Small intestine (tissue), 16 donors: ENCODE measurements at places on chromosomes 4 and X. TPM values are rescaled to one million over a fixed set of nuclear protein-coding genes. Genes with fewer than 3 reads are reported as not detected.

DNA sequence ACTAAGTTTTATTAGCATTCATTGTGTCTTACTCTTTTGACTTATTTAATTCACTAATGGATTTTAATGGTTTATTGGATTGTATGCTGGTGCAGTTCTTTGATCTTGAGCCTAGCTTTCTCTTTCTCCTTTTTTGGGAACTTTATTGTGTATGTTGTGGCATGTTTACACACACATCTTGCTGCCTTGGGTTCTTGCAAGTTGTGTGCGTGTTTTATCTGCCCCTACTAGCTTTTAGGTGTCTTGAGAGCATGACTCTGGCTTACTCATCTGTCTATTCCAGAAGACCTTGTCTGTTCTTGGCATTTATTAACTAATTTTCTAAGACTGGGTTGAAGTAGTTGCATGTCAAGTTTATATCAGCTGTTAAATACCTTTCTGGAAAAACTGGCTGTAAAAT lies 2.7 kb downstream of the TMEM165 start:
- H3K27me3 ChIP-seq = no peaks in the 10 kb centered on the region
- no peak overlapping the region for H3K4me3 ChIP-seq
- peaks cover 9% of the 10 kb centered on the region for H3K36me3 ChIP-seq
- no peak for DNase-seq
- peak overlapping the region; percentile 93 for H3K27ac ChIP-seq

- H3K36me3 ChIP-seq = no peaks in the 10 kb centered on the region
- no peak overlapping the region for H3K4me3 ChIP-seq
- no peaks in the 10 kb centered on the region for H3K4me1 ChIP-seq
- DNase-seq = no peak
- H3K27me3 ChIP-seq = no peaks in the 10 kb centered on the region
Observed at GRCh38 chr4:140144050-140144449, 9.9 kb downstream of the MAML3 start.

The VBP1 gene
- polyA plus RNA-seq = 38.9 TPM

The SHISA3 gene
- 32.3 TPM for polyA plus RNA-seq

DNA sequence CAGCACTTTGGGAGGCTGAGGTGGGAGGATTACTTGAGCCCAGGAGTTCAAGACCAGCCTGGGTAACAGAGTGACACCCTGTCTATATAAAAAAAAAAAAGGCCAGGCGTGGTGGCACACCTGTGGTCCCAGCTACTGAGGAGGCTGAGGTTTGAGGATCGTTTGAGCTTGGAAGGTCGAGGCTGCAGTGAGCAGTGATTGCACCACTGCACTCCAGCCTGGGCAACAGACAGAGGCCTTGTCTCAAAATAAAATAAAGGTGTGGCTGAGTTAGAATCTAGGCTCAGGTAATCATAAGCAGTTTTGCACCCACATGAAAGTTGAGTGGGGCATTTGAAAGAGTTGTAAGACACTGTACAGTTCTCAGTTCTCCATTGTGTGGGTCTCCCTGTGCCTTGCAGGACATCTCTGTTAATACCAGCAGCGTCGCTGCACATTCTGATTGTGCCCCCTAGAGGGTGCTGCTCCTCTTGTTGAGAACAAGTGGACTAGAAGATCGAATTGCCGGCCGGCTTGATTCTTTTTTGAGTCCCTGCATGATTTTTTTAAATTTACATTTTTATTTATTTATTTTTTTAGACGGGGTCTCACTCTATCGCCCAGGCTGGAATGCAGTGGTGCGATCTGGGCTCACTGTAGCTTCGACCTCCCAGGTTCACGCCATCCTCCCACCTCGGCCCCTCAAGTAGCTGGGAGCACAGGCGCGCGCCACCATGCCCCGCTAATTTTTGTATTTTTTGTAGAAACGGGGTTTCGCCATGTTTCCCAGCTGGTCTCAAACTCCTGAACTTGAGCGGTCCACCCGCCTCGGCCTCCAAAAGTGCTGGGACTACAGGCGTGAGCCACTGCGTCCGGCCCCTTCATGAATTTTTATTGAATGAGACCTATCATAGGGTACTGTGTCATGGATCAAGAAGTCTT lies 73.6 kb upstream of the RBMX start:
- H3K27me3 ChIP-seq = no peaks in the 10 kb centered on the region
- H3K4me1 ChIP-seq = no peaks in the 10 kb centered on the region
- no peak overlapping the region for H3K27ac ChIP-seq
- no peaks in the 10 kb centered on the region for H3K36me3 ChIP-seq

The AIFM1 gene
- 60.9 TPM for polyA plus RNA-seq

DNA sequence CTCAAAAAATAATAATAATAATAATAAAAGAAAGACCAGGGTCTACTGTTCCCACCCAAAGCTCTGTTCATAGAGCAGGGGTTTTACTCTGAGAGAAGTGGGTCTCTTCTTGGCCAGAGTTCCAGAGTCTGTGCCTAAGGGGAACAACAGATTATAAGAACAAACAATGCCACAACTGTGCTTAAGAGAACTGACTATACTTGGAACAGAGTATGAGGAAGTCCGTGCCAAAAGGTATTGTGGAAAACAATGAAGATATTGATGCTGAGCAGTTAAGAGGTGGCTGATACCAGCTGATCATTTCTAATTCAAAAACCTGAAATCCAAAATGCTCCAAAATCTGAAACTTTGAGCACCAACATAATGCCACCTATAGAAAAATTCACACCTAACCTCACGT lies 229.6 kb downstream of the FBXO8 start:
- no peak overlapping the region for H3K27ac ChIP-seq

DNA sequence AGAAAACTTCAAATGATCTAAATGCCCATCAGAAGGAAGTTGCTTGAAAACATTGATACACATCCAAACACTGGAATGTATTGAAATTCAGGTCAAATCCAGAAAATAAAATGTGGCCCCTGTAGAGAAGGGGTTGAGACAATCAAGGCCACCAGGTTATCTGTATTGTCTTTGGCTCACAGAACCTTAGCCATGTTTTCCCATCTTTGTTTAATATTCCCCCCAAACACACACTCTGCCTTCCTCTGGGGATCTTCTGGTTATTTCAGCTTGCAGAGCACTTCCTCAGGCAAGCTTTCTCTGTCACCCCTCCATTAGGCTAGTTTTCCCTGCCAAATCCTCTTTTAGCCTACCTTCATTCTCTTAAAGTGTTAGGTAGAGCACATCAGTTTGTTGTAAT lies 30.5 kb downstream of the PAGE2 start:
- no peak overlapping the region for H3K4me3 ChIP-seq
- H3K36me3 ChIP-seq = no peaks in the 10 kb centered on the region
- peaks cover 8% of the 10 kb centered on the region for H3K4me1 ChIP-seq
- no peaks in the 10 kb centered on the region for H3K27me3 ChIP-seq
- H3K27ac ChIP-seq = no peak overlapping the region
- no peak for DNase-seq

GRCh38 chrX:110419512-110419911 lies 60.9 kb downstream of the RTL9 start:
- no peaks in the 10 kb centered on the region for H3K4me1 ChIP-seq
- no peak overlapping the region for H3K4me3 ChIP-seq
- no peak for DNase-seq
- no peak overlapping the region for H3K27ac ChIP-seq

- H3K27ac ChIP-seq = no peak overlapping the region
- no peak overlapping the region for H3K4me3 ChIP-seq
- no peaks in the 10 kb centered on the region for H3K4me1 ChIP-seq
- peak; percentile 59 for DNase-seq
- H3K36me3 ChIP-seq = no peaks in the 10 kb centered on the region
Observed at GRCh38 chrX:48025561-48025960, 18.8 kb downstream of the SPACA5 start.

The RHOXF2 gene
- polyA plus RNA-seq = not detected

DNA sequence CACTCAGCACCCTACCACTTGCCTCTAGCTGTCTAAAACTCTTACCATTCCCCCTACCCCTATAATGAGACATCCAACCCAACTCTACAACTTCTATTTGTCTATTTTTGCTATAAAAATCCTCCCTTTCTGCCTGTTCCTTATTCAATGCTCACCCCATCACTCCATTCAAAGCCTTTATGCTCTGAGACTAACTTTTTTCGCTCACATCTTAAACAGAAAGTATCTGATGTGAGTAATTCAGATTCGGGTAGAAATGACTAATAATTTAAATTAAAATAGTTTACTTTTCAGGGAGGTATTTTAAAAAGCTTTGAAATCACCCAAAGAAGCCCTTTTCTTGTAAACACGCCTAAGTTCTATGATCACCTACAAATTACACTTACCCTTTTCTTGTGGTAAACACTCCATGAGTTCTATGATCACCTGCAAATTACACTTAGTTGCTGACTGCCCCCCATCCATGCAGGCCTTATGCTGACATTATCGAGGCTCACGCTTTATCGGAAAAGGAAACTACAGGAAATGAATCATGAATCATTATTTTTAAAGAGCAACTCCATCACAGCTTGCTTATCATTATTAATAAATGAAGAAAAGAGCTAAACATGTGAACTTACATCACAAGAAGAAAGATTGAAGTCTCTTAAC lies 168.7 kb upstream of the PPP1R2C start:
- no peaks in the 10 kb centered on the region for H3K4me1 ChIP-seq
- no peaks in the 10 kb centered on the region for H3K36me3 ChIP-seq
- DNase-seq = no peak
- H3K27me3 ChIP-seq = no peaks in the 10 kb centered on the region
- peak overlapping the region; percentile 8 for H3K27ac ChIP-seq
- no peak overlapping the region for H3K4me3 ChIP-seq

The SASH3 gene
- polyA plus RNA-seq = 7.0 TPM

GRCh38 chr4:69503558-69503957 lies 7.9 kb upstream of the UGT2B4 start:
- DNase-seq = no peak
- H3K27ac ChIP-seq = no peak overlapping the region

- DNase-seq = peak; percentile 8
- no peak overlapping the region for H3K27ac ChIP-seq
- H3K27me3 ChIP-seq = no peaks in the 10 kb centered on the region
- no peaks in the 10 kb centered on the region for H3K4me1 ChIP-seq
- H3K4me3 ChIP-seq = no peak overlapping the region
Observed at GRCh38 chrX:131677655-131678628, 134.1 kb downstream of the OR13H1 start.

The ERAS gene
- polyA plus RNA-seq = not detected

The ADH7 gene
- polyA plus RNA-seq = not detected

DNA sequence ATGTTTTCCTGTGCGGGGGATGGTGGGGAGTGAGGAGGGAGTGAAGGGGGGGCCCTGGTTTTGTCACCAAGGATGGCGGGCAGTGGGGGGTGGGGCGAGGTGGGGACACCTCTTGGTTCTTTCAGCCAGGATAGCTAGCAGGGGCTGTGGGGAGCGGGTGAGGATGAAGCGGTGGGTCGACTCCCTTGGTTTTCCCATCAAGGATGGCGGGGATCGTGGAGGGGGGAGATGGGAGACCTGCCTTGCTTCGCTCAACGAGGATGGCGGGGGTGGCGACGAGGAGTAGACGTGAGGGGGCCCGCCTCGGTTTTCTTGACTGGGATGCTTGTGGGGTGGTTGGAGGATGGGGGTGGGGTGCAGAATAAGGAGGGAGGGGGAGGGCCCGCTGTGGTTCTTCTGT lies 643 bp downstream of the FHL1 start:
- no peak for DNase-seq
- H3K4me1 ChIP-seq = no peaks in the 10 kb centered on the region
- H3K27ac ChIP-seq = peak overlapping the region; percentile 83
- H3K4me3 ChIP-seq = no peak overlapping the region
- H3K27me3 ChIP-seq = no peaks in the 10 kb centered on the region
- H3K36me3 ChIP-seq = no peaks in the 10 kb centered on the region

The USP27X gene
- polyA plus RNA-seq = 7.1 TPM

The CSAG2 gene
- not detected for polyA plus RNA-seq

- H3K36me3 ChIP-seq = no peaks in the 10 kb centered on the region
- no peaks in the 10 kb centered on the region for H3K4me1 ChIP-seq
- H3K27ac ChIP-seq = no peak overlapping the region
Observed at GRCh38 chrX:134599184-134599914, 58.9 kb downstream of the PLAC1 start.

- H3K27ac ChIP-seq = no peak overlapping the region
- DNase-seq = peak; percentile 70
- H3K27me3 ChIP-seq = no peaks in the 10 kb centered on the region
- H3K4me1 ChIP-seq = no peaks in the 10 kb centered on the region
Observed at GRCh38 chr4:74228691-74229640, 71.0 kb downstream of the MTHFD2L start.

DNA sequence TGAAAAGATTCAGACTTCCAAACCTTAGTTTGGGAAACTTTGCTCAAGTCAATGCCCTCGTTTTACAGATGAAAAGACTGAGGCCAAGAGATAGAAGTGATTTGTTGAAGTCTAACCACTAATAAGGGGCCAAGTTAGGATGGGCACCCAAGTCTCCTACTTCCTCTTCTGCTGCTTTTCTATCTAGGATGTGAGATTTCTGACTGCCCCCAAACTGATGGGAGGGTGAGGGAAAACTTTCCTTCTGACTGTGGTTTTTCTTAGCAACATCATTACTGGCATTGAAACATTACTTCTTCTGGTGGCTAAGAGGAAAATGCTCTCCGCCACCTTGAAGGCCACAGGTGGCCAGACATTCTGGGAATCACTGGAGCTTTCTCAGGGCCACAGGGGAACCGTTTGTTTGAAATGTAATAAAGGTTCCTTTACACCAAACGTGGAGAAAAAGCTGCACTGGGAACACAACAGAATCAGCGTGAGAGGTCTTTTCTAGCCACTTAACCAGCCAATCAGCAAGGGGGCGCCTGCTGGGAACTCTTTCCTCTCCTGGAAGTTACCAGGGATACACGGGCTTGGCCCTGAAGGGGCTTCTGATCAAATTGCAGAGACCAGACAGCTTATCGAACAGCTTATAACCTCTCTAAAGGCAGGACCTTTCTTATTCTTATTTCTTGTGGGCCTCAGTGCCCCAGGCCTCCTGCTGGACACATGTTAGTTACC lies 115.9 kb upstream of the TEX13D start:
- no peak overlapping the region for H3K27ac ChIP-seq
- H3K27me3 ChIP-seq = no peaks in the 10 kb centered on the region
- DNase-seq = no peak
- H3K36me3 ChIP-seq = no peaks in the 10 kb centered on the region
- H3K4me1 ChIP-seq = no peaks in the 10 kb centered on the region

The HAND2 gene
- not detected for polyA plus RNA-seq

DNA sequence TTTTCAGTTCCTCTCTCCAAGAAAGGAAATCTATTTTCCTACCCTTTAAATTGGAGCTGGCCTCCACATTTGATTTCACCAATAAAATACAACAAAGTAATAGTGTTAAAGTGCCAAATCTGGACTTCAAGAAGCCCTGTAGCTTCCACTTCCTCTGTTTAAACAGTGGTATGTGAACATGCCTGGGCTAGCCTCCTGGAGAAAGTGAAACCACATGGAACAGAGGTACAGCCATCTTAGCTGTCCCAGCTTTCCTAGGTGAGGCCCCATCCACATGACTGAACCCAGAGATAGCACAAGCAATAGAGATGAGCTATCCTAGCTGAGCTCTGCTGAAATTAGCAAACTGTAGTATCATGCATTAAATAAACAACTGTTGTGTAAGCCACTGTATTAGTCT lies 131.8 kb upstream of the VCX start:
- H3K4me3 ChIP-seq = no peak overlapping the region
- no peak for DNase-seq
- no peak overlapping the region for H3K27ac ChIP-seq
- H3K4me1 ChIP-seq = no peaks in the 10 kb centered on the region

- H3K4me3 ChIP-seq = no peak overlapping the region
- H3K27me3 ChIP-seq = no peaks in the 10 kb centered on the region
- peaks cover 24% of the 10 kb centered on the region for H3K4me1 ChIP-seq
- H3K27ac ChIP-seq = peak overlapping the region; percentile 85
- DNase-seq = peak; percentile 72
Observed at GRCh38 chrX:130091980-130092522, 18.2 kb downstream of the ELF4 start.

- peak; percentile 42 for DNase-seq
- no peaks in the 10 kb centered on the region for H3K27me3 ChIP-seq
- peak overlapping the region; percentile 5 for H3K27ac ChIP-seq
- peaks cover 8% of the 10 kb centered on the region for H3K4me1 ChIP-seq
- H3K4me3 ChIP-seq = no peak overlapping the region
Observed at GRCh38 chr4:185723631-185724260, 88.2 kb downstream of the SORBS2 start.
